Endothelial cell of coronary artery (primary cell): ENCODE measurements at places on chromosomes 11 and 22. TPM values are rescaled to one million over a fixed set of nuclear protein-coding genes. Genes with fewer than 3 reads are reported as not detected.

IL18 gene
- 5.5 TPM in 1 of 2 replicates, not detected in the other for total RNA-seq

RIC3 gene
- total RNA-seq: not detected in 2 replicates

PRSS23 gene
- 309 and 318 TPM in 2 replicates for total RNA-seq

CASP1 gene
- total RNA-seq: 10.0 and 43.6 TPM in 2 replicates

ZNRD2 gene
- total RNA-seq: 46.6 and 57.7 TPM in 2 replicates

C11orf71 gene
- total RNA-seq: 4.0 and 5.1 TPM in 2 replicates

APOA5 gene
- not detected in 2 replicates for total RNA-seq
